ENCODE measurements at places on chromosomes 2 and 18.

DNA sequence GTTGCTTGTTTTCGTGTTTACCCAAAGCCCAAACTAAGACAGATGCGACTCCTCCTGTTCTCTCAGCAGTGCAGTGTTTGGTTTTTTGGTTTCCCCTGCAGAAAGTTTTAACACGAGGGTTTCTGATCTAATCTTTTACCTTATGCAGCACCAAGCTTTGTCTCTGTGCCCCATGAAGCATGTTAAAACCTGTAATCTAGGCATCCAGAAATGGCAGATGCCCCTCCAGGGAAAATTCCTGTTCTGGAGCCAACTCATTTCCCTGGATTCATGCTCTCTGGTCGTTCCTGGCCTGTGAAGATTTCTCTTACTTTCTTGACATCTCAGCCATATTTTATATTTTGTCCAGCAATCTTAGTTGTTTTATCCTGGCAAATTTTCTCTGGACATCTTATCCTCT, 91.5 kb downstream of the LTBP1 start:
- DNase-seq = no peak

GRCh38 chr2:49403637-49404036, 249.3 kb upstream of the FSHR start:
- DNase-seq = no peak

DNA sequence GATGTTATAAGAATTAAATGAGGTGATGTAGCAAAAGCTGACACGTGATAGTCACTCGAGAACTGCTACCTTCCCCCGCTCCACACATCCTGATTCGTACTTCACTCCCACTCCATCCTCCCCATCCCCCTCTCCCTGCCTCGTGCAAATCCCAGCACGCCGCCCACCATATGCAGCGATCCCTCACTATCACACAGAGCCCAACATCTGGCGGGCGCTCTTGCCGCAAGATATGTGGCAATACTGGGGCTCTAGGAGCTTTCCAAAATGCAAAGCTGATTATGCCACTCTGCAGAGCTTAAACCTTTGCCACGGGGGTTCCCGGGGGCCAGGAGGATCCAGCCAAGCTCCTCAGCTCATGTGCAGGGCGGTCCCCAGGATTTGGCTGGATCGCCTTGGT, 37.4 kb downstream of the DNMT3A start:
- DNase-seq = no peak

DNA sequence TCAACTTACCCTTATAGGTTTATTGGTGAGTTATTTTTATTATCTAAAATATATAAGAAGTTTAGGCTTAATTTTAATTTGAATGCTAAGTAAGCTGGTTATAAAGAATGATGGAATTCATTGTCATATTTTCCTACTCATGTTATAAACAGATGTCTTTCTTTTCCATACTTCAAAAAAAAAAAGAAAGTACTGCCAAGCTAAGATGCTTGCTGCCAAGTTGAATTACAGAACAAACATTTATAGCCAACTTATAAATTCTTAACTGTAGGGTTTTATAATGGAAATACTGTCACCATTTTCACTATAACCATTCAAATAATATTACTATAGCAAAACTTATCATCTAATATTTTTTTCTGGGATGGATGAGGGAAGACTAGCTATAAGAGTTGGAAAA, 676.0 kb downstream of the NRXN1 start:
- DNase-seq = no peak

- DNase-seq = no peak
These were observed 267.3 kb downstream of the SPAG16 start for GRCh38 chr2:213551526-213551925.

- no peak for DNase-seq
These were observed 23.0 kb upstream of the BIN1 start for GRCh38 chr2:127129937-127130336.

- no peak for DNase-seq
These were observed 46.3 kb downstream of the COPS8 start for GRCh38 chr2:237131749-237132533.

DNA sequence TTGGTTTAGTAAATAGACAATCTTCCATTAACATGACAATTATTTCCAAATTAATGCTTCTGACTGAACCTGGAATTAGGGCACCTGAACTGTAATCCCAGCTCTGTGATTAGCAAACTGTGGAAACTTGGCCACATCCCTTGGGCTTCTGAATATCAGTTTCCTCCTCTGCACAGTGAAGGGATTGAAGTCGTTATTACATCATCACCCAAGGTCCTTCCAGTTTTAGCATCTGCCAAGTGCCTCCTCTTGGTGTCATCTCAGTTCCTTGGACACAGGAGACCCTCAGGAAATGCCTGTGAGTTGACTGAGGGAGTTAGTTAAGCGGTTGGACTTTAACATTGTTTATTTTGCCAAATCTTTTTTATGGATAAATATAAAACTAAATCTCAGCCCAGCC, 64.8 kb downstream of the MOGAT1 start:
- peak; percentile 12 for DNase-seq

GRCh38 chr2:99682275-99683060, 192.7 kb upstream of the REV1 start:
- DNase-seq = no peak

- no peak for DNase-seq
These were observed 37.2 kb upstream of the CDH19 start for GRCh38 chr18:66641056-66641455.

DNA sequence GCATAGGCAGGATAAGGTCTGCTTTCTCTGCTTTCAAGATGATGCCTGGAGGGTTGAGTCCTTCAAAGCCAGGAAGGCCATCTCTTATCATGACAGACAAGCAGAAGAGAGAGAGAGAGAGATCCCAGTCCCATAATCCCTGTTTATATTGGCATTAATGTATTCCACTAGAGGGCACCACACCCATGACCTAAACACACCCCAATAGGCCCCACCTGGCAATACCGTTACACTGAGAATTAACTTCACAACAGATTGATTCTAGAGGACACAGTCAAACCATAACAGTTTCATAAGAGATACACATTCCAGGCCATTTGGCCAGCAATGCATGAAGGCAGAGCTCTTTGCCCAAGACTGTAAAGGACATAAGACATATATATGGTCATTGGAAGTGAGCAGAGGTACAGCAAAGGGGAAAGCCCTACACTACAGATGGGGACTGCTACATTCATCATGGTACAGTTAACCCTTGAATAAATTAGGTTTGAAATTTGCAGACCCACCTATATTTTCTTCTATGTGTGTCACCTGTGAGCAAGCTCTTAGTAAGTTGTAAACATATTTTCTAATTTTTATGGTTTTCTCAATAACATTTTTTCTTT, 1516.1 kb downstream of the RPIA start:
- DNase-seq = no peak

DNA sequence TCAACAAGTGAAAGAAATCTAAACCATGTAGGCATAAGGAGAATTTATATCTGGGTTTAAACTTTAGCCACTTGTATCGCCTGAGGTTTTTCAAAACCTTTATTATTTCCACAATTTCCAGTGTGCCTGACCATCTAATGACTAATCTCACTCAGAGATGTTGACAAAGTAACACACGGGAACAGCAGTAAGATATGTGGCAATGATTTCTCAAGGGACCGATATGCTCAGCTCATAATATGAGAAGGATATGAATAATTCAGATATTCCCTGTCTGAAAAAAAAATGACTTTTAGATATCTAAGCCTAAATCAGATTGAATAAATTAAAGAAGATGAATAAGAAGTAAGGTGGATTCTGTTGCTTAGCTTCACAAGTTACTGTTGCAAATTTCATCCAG, 43.5 kb downstream of the TMEM163 start:
- no peak for DNase-seq

DNA sequence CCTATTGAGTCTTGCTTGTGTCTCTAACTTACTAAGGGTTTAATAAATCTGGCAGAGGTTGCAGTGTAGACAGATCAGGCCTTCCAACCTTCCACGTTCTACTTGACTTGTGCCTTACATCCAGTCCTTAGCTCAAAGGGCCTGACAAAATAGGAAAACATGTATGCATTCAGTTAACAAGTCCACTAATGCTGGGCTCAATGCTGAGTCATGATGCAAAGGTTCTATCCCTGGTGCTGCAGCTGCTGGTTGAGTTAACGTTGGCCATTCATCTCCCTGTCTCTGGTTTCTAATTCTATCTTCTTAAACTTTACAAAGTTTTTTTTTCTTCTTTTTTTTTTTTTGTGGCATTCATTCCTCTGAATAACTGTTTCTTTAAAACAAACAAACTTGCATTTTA, 46.3 kb upstream of the ITGB6 start:
- peak; percentile 40 for DNase-seq

- DNase-seq = no peak
These were observed 64.4 kb upstream of the NRP2 start for GRCh38 chr2:205617905-205618304.

GRCh38 chr2:64460330-64460729, 6.4 kb downstream of the LGALSL start:
- DNase-seq = no peak

DNA sequence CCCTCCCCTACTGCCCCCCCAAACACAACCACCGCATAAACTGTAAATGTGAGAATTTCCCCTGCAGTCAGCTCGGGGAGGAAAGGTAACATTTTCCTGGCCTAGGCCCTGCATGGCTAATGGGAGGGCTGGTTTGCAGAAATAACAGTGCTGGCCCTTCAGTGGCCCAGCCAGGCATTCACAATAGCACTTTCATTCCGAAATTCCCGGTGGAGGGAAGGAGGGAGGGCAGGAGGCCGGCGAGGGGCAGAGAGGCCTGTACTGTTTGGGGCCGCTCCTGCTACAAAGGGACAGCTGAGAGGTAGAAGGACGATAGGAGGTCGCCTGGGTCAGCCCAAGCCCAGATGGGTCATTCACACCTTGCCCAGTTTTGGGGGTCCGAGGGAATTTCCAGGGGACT, 11.3 kb downstream of the CYP26B1 start:
- no peak for DNase-seq

GRCh38 chr2:16104315-16104948, 164.1 kb downstream of the MYCN start:
- no peak for DNase-seq

GRCh38 chr2:100185105-100185504, 42.7 kb upstream of the AFF3 start:
- no peak for DNase-seq

GRCh38 chr2:118836411-118836930, 11.0 kb downstream of the EN1 start:
- no peak for DNase-seq

DNA sequence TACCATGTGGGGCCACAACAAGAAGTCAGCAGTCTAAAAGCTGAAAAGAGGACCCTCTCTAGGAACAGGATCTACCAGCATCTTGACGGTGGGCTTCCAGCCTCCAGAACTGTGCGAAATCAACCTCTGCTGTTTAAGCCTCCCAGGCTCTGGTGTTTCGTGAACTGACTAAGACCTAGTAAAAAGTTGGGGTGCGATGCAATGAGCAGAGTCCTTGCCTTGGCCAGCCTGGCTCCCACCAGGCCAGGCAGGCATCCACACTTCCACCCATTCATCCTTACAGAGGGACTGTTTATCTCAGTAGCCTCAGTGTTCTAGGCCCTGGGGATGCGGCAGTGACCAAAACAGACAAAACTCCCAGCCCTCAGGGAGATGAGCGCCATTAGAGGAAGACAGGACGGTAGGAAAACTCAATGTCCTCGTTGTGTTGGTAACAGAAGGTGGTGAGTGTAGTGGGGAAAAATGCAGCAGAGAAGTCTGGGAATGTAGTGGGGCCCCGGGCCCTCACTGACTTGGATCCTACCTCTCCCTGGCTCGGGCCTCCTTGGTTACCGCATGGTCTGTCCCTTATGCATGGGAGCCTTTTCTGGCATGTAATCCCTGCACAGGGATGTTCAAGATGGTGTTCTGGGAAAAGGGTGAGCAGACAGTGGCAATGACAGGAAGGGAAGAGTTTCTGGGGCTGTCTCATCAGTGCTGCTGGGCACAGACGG, 271.8 kb upstream of the HS6ST1 start:
- no peak for DNase-seq

DNA sequence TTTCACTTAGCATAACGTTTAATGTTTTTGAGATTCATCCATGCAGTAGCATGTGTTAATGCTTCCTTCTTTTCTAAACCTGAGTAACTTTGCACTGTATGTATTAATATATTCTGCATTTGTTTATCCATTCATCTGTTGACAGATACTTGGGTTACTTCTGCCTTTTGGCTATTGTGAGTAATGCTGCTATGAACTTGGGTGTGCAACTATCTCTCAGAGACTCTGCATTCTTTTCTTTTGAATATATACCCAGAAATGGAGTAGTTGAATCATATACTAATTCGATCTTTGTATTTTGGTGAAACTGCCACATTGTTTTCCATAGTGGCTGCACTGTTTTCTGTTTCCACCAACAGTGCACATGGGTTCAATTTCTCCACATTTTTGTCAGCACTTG, 128.3 kb downstream of the SH3BP4 start:
- DNase-seq = no peak

GRCh38 chr2:191318729-191319078, 73.5 kb downstream of the MYO1B start:
- DNase-seq = peak; percentile 86
